ENCODE measurements at places on chromosomes 12 and 14. TPM values are rescaled to one million over a fixed set of nuclear protein-coding genes. Genes with fewer than 3 reads are reported as not detected.

KRT78 gene
- total RNA-seq, result not detected

PRH2 gene
- total RNA-seq, result not detected

NKX2-1 gene
- total RNA-seq, result not detected

SMIM41 gene
- total RNA-seq, result not detected

WNT5B gene
- 0.57 TPM for total RNA-seq

OR4K5 gene
- total RNA-seq, result not detected

GLT1D1 gene
- total RNA-seq, result not detected

DNA sequence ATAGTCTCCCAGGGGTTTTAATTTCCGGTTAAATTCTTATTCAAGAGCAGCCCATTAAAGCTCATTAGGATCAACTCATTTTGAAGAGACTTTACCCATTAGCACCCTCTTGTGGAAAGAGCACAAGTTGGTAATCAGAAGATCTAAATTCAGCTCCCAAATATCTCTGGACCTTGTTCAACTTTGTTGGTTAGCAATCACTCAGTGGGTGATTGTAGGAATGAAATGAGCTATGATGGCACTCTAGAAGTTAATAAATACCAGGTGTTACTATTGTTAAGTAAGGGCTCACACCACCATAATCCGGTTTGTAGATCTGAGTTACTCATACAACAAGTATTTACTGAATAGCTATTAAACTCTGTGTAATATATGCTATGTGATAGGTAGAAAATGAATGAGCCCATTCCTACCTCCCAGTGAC lies 42.9 kb downstream of the TRIP11 start:
- peaks cover 6% of the 10 kb centered on the region for H3K36me3 ChIP-seq
- H3K4me3 ChIP-seq, result no peak overlapping the region
- H3K27me3 ChIP-seq, result no peaks in the 10 kb centered on the region
- DNase-seq, result peak; percentile 59
- H3K27ac ChIP-seq, result no peak overlapping the region
- no peaks in the 10 kb centered on the region for H3K4me1 ChIP-seq

DNA sequence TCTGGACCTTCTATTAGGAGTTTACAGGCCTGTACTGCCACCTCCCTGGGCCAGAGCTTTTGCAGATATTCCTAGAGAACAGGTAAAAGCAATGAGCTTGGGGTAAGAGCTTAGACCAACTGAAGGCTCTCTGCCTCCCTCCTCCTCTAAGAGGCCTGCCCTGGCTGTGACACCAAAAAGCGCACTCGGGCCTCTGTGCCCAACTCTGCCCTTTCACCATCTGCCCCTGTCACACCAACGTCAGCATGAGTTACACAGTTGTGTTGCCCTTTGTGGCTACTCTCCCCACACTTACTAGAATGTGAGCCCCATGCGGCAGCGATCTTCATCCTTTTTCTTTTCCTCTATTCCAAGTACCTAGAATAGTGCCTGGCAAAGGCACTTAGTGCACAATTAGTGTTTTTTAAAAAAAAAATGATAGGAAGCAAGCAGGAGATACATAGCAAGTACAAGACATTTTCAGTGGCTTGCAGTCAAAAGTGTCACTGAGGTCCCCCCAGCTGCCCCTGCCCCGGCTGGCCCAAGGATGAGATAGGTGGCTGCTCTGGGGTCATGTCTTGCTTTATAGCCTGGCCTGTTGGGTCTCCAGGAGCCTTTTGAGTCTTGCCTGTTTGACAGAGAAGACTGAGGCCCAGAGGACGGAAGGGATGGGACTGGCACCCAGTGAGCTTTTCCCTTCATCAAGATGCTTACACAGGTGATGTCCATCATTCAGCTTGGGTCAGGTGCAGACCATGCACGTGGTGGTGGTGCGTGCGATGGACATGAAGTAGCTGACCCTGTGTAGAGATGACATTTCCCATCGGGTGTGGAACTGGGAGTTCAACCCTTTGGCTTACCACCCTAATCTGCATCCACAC lies 12.5 kb downstream of the CKB start:
- H3K4me1 ChIP-seq, result no peaks in the 10 kb centered on the region
- no peak overlapping the region for H3K27ac ChIP-seq
- peaks cover 7% of the 10 kb centered on the region for H3K36me3 ChIP-seq
- H3K4me3 ChIP-seq, result no peak overlapping the region

DNA sequence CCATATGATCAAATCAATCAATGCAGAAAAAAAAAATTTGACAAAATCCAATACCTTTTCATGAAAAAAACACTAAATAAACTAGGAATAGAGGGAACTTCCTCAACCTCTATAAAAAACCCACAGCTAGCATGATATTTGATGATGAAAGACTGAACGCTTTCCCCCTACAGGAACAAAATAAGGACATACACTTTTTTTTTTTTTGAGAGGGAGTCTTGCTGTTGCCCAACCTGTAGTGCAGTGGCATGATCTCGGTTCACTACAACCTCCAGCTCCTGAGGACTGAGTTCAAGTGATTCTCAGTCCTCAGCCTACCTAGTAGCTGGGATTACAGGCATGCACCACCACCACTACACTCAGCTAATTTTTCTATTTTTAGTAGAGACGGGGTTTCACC lies 17.9 kb upstream of the CAMKK2 start:
- no peaks in the 10 kb centered on the region for H3K4me1 ChIP-seq
- DNase-seq, result no peak
- peaks cover 30% of the 10 kb centered on the region for H3K36me3 ChIP-seq
- H3K27ac ChIP-seq, result no peak overlapping the region
- no peak overlapping the region for H3K4me3 ChIP-seq

GRCh38 chr14:66476964-66477363 lies 9.2 kb upstream of the CCDC196 start:
- H3K4me3 ChIP-seq, result no peak overlapping the region
- no peak overlapping the region for H3K27ac ChIP-seq
- DNase-seq, result no peak
- H3K27me3 ChIP-seq, result no peaks in the 10 kb centered on the region

GRCh38 chr14:50666772-50667683 lies 1.1 kb downstream of the SAV1 start:
- H3K4me3 ChIP-seq, result peak overlapping the region; percentile 70
- H3K27ac ChIP-seq, result peak overlapping the region; percentile 91
- DNase-seq, result peak; percentile 66

DNA sequence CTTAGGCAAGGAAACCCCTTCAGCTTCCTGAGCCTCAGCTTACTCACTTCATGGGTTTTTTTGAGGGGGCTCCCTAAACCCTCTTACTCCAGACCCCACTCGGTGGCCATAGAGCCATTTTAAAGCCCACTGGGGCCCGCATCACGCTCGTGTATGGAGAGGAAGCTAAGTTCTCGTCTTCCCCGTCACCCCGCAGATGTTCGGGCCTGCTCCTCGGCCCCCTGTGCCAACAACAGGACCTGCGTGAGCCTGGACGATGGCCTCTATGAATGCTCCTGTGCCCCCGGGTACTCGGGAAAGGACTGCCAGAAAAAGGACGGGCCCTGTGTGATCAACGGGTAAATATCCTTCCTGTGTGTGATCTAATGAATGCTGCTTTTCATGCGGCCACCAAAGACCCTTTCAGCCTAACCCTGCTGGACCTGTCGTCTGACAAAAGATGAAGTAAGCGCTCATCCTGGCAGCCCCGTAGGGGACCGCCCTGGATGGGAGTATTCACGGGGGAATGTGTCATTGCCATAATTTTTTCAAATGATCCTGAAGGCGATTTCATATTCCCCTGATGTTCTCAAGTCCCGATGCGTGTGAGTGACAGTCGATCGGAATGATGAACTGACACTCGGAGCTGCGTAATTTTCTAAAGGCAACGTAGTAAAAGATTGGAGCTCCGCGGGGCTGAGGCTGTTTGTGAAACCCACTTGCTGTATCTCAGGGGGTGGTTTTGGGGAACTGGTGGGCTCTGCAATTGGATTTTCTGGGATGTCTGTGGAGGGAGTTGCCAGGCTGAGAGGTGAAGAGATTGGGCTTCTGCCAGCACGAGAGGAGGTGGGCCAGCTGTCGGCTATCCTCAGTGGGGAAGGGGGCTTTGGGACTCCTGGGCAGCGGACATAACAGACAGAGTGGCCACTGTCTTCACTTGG lies 5.4 kb downstream of the DLK1 start:
- DNase-seq, result no peak
- no peaks in the 10 kb centered on the region for H3K4me1 ChIP-seq
- no peak overlapping the region for H3K27ac ChIP-seq
- peaks cover 2% of the 10 kb centered on the region for H3K27me3 ChIP-seq
- H3K4me3 ChIP-seq, result no peak overlapping the region
- no peaks in the 10 kb centered on the region for H3K36me3 ChIP-seq

DNA sequence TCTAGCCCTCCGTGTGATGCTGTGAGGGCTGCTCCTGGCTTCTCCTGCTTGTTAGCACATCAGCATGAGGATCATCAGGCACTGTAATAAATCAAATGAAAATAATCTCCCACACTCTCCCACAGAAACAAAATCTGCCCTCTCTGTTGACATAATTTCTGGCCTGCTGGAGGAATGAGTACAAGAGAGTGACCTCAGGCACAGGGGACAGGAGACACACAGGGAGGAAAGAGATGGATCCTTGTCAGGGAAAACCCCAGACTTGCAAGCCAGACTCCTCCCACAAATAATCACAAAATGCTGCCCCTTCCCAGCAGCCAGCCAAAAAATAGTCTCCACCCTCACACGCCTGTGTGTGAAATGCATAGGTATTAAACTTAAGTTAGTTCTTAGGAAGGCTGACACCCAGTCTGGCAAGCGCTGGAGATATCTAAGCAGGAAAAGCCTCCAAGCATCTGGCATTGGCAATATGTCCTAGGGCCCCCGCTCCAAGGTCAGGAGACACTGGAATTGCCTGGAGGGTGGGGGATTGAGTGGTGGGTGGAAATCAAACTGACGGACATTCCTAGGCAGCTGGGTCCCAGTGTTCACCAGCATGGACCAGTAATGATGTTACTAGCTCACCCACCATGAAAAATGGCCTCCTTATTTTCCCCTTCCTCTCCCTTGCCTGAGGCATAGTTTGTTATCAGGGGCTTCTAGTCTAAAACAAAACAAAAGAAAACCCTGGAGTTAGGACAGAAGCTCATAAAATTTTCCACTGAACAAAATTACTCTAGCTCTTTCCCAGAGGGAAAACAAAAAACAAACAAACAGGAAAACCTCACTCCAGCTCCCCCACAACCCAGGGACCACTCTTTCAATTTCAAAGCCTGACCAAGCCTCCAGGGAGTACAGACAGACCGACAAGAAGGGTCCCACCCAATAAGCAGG lies 22.0 kb downstream of the SMUG1 start:
- H3K4me3 ChIP-seq, result no peak overlapping the region
- no peaks in the 10 kb centered on the region for H3K27me3 ChIP-seq
- DNase-seq, result no peak
- no peaks in the 10 kb centered on the region for H3K4me1 ChIP-seq
- no peak overlapping the region for H3K27ac ChIP-seq
- H3K36me3 ChIP-seq, result no peaks in the 10 kb centered on the region

- peaks cover 6% of the 10 kb centered on the region for H3K4me1 ChIP-seq
- H3K27ac ChIP-seq, result no peak overlapping the region
- no peaks in the 10 kb centered on the region for H3K27me3 ChIP-seq
- H3K36me3 ChIP-seq, result no peaks in the 10 kb centered on the region
- H3K4me3 ChIP-seq, result no peak overlapping the region
- no peak for DNase-seq
Measured at GRCh38 chr12:21528953-21529352, 2.9 kb downstream of the SPX start.

DNA sequence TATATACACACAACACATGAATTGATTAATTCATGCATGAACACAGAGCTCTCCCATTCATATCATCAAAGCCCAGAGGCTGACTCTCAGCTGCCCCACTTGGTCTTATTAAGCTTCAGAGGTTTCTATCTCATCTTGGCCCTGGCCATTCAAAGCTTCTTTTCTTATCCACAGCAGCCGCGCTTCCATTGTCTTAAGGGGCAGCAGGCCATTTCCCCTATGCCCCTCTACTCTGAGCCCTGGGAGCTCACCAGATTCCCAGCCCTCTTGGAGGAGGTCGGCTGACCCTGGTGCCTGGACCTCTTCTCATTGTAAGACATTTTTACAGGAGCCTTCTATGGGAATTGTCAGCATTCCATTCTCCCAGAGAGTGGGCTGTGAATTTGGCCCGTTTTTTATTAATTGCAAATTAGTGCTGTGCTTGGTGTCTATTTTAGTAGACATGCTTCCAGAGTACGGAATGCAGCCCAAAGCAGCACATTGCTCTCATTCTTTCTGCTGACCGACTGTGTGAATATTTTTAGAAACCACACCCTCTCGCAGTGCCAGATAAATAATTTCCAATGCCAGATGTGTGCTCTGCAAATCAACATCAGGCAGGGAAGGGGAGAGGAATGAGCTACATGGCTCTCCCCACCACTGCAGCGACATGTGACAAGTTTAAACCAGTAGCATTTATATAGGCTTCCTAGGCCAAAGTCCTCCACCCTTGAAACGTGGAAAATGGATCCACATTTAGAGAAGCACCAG lies 58.5 kb downstream of the NUAK1 start:
- peaks cover 21% of the 10 kb centered on the region for H3K27me3 ChIP-seq
- H3K4me1 ChIP-seq, result no peaks in the 10 kb centered on the region
- H3K4me3 ChIP-seq, result no peak overlapping the region
- no peaks in the 10 kb centered on the region for H3K36me3 ChIP-seq
- H3K27ac ChIP-seq, result no peak overlapping the region
- no peak for DNase-seq

DNA sequence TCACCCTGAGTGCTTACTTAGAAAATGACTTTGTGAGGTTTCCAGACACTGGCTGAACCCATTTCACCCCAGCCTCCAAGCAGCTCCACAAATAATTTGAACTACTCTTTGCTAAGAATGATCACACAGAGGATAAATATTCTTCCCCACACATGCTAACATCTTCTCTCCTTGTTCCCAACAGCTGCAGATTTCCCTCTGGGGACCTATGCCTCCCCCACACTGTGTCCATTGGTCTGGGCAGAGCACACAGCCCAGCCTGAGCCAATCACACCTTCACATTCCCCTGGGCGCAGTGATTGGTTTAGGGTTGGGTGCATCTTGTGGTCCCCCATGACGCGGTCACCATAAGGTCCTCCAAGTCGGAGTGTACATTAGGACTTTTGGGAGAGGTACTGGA lies 6.9 kb downstream of the SDR9C7 start:
- no peak overlapping the region for H3K4me3 ChIP-seq
- DNase-seq, result no peak
- H3K27ac ChIP-seq, result no peak overlapping the region
- no peaks in the 10 kb centered on the region for H3K36me3 ChIP-seq

GRCh38 chr12:49537752-49538509 lies 899 bp upstream of the KCNH3 start:
- H3K36me3 ChIP-seq, result no peaks in the 10 kb centered on the region
- peaks cover 42% of the 10 kb centered on the region for H3K27me3 ChIP-seq
- peak overlapping the region; percentile 59 for H3K4me3 ChIP-seq
- DNase-seq, result peak; percentile 64
- no peak overlapping the region for H3K27ac ChIP-seq

- H3K27me3 ChIP-seq, result no peaks in the 10 kb centered on the region
- no peaks in the 10 kb centered on the region for H3K4me1 ChIP-seq
- H3K27ac ChIP-seq, result no peak overlapping the region
- no peak for DNase-seq
- H3K36me3 ChIP-seq, result no peaks in the 10 kb centered on the region
Measured at GRCh38 chr14:22341049-22341448, 248.0 kb downstream of the DAD1 start.

GRCh38 chr12:25051656-25052195 lies 102.8 kb upstream of the BCAT1 start:
- no peaks in the 10 kb centered on the region for H3K27me3 ChIP-seq
- H3K4me1 ChIP-seq, result peaks cover 22% of the 10 kb centered on the region
- H3K4me3 ChIP-seq, result peak overlapping the region; percentile 86
- H3K36me3 ChIP-seq, result no peaks in the 10 kb centered on the region
- DNase-seq, result peak; percentile 86
- peak overlapping the region; percentile 85 for H3K27ac ChIP-seq

Measured in B cell (primary cell).